RWPE1 (cell line): ENCODE measurements at places on chromosomes 4 and X.

DNA sequence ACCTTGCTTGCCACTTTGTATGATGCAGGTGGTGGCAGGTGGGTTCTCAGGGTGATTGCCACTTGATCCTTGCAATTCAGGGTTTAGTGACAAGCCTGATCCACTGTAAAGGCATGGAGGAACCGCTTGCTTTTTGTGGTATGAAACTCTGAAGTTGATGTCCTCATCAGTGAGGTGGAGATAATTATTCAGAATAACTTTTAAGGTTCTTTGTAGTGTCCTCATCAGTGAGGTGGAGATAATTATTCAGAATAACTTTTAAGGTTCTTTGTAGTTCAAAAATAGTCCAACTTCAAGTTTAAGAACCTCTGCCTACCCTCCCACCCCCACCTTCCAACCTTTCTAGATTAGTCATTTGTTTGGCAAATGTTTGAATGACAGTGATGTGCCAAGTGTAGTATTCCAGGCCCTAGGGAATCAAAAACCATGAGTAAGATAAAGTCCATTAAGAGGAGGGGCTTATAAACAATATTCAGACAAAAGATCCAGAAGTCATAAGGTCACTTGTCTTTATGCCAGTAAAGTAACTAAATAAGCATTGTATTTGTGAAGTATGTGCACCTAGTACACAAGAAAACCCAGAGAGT is 51.2 kb downstream of the DCUN1D4 start:
- DNase-seq = peak; percentile 67

DNA sequence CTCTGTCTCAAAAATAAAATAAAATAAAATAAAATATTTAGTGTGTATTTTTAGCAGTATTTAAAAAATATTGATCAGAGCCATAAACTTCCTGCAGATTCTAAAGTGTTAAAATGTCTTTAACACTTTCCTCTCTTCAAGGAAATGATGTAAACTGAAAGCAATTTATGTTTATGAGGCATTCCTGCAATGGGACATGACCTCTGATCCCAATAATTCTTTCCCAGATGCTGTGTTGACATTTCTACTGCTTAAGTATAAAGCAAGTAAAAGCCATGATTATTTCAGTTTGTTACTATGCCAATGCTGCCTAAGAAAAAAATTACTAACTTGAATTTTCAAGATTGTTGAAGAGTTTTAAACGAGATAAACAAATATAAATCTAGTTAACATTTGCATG is 29.0 kb downstream of the COQ2 start:
- DNase-seq = peak; percentile 73

- no peak for DNase-seq
Observed at GRCh38 chr4:807792-808191, 18.1 kb downstream of the CPLX1 start.

DNA sequence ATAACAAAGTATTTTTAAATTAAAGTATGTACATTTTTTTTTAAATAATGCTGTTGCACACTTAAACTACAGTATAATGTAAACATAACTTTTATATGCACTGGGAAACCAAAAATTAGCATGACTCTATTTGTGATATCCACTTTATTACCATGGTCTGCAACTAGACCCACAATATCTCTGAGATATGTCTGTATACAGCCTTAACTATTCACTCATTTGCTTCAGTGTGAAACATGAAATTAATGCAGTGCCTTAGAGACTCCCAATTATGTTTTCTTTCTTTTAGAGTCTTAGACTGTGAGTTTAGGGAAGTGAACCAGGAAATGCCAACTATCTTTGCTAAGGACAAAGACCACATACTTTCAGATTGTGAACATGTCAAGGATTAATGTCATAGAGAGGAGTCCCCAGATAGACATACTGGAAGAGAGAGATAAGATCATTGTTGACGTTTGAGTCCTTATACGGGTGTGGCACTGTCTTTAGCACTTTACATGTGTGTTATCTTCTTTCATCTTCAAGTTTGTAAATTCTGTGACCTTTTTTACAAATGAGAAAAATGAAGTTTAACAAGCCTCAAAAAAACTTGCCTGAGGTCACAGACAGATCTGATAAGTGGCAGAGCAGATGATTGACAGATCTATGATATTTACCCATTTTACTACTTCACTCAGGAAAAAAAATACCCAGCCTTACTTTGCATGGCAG is 23.2 kb downstream of the CXorf58 start:
- DNase-seq = no peak

- no peak for DNase-seq
Observed at GRCh38 chrX:149799938-149800337, 18.2 kb downstream of the MAGEA9 start.
